Renal cortex interstitium (tissue), 15 donors: ENCODE measurements at places on chromosomes 7 and 10.

DNA sequence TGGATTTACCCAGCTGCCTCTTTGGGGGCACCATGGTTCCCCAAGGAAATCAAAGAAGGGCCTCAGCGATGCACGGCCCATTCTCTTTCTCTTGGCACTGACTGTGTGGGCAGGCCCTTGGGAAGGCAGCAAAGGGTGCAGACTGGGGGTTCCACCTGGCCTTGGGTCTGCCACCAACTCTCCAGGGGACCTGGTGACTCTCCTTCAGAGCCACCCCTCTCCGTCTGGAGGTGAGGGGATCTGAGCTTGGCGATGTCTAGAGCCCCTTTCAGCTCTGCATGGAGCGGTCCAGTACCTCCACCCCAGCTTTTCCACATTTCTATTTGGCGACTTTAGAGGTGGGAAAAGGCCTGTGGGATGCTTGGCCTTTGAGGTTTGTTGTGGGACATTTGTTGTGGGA lies 69.1 kb downstream of the C10orf120 start:
- no peak for DNase-seq

DNA sequence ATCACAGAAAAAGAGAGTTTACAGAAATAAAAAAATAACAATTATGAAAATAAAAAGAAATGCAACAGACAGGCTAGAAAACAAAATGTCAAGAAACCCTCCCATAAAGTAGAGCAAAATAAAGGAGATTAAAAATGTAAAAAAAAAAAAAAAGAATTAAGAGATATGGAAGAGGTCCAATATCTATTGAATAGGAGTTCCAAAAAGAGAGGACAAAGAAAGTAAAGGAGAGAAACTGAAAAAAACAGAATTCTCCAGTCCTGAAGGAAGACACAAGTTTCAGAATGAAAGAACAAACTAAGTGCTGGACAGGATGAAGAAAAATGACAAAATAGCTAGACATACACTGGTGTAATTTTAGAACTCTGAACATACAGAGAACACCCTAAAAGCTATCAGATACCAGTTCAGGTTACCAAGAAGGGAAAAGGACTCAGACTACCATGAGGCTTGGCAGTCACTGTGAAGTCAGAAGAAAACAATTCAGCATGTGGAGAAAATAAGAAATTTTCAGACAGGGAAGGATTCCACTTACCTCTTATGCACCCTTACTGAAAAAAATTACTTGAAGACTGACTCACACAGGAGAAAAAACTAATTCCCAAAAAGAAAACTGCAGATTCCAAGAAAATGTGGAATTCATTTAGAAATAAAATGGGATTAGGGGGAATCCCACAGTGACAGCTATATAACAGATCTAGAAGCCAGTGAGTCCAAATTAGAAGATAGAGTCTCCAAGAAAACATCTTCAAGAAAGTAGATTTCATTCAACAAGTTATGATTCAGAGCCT lies 40.4 kb upstream of the ABLIM1 start:
- DNase-seq, result no peak

GRCh38 chr10:98391578-98391991 lies 23.4 kb downstream of the PYROXD2 start:
- no peak for DNase-seq

DNA sequence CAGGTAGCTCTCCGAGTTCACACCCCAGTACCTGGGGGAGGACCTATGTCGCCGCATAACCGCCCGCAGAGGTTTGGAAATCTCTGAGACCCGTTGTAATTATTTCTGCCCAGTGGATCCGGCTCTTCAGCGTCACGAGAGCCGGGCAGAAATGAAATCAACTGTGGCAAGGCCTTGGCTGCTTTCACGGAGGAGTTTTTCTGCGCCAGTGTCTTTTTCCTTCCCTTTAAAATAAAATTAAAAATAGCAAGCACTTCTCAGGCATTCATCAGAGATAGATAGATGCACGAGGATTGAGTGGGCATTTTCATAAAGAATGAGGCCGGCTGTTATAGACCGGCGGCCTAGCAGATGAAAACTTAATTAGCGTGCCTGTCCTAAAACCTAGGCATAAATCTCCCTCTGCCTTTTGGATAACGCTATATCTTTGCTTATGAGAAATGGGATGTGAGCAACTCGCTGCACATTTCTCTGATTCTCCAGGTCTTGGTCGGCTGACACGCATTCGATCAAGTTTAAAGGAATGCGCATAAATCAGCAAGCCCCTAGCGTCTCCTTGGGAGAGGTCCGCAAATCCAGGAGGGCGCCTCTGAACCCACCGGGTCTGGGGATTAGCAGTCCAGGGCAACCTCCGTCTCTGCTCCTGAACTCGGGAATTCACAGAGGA lies 6.4 kb downstream of the HOXA13 start:
- DNase-seq, result no peak

DNA sequence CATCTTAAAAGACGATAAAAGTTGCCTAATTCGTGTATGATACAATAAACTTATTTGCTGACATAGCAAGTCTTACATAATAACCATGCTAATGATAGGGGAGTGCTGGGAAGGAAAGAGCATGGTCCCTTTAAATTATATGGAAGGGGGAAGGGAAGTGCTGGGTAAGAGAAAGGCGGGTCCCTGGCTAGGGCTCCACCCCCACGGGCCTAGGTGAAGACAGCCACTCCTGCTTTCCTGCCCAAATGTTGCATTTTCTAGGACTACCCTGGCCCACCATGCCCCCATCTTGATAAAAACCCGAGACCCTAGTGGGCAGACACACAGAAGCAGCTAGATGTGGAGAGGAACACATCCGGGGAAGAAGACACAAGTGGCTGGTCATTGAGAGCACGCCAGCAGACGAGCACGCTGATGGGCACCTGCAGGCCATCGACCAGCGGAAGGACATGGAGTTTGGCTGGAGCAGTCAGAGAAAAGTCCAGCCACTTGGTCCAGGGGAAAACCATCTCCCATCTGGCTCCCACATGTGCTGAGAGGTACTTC lies 328.7 kb downstream of the ARL4A start:
- DNase-seq, result no peak

DNA sequence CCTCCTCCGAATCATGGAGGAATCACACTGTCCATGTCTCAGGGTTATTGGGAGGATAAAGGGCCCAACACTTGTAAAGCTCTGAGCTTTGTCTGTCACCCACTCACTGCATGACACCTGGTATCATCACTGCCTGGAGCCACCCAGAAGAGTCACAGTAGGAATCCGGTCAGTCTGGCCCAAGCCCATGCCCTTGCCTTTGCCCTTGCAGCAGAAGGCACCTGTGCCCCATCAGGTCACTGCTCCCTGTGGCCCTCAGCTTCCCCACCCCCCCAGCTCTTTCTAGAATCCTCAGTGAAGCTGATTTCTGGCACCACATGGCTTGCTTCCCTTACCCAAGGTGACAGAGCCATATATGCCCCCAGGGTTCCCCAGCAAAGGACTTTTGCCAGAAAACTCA lies 14.4 kb downstream of the LDB3 start:
- no peak for DNase-seq

- no peak for DNase-seq
Measured at GRCh38 chr7:124922200-124922599, 7.4 kb downstream of the POT1 start.

DNA sequence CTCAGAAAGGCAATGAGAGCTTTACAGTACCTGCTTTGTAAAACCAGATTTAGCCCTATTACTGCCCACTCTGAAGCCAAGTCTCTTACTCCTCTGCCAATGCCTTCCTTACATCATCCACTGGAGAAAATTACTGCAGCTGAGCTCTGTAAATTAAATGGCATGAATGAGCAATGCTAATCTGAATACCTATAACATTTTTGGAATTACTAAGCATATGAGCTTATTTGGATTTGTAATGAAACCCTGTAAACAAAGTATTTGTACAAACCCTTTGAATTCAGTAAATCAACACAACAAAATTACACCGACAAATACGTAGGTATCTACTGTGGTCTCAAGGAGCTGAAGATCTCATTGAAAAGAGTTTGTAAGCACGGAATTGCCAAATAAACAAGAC lies 12.1 kb upstream of the CCNY start:
- no peak for DNase-seq

- DNase-seq, result peak; percentile 64
Measured at GRCh38 chr7:4631380-4632179, 50.5 kb upstream of the FOXK1 start.

DNA sequence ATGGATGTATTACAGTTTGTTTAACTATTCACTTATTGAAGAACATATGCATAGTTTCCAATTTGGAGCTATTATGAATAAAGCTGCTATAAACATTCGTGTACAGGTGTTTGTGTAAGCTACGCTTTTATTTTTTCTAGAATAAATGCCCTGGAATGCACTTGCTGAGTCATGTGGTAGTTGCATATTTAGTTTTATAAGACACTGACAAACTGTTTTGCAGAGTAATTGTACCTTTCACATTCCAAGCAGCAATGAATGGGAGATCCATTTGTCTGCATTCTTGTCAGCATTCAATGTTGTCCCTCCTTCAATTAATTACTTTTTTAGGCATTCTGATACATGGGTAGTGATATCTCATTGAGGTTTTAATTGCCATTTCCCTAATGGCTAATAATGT lies 373.6 kb upstream of the GHITM start:
- DNase-seq, result no peak

GRCh38 chr7:135978624-135979023 lies 1.5 kb upstream of the MTPN start:
- peak; percentile 24 for DNase-seq

GRCh38 chr10:1513221-1513620 lies 224.1 kb downstream of the ADARB2 start:
- no peak for DNase-seq

DNA sequence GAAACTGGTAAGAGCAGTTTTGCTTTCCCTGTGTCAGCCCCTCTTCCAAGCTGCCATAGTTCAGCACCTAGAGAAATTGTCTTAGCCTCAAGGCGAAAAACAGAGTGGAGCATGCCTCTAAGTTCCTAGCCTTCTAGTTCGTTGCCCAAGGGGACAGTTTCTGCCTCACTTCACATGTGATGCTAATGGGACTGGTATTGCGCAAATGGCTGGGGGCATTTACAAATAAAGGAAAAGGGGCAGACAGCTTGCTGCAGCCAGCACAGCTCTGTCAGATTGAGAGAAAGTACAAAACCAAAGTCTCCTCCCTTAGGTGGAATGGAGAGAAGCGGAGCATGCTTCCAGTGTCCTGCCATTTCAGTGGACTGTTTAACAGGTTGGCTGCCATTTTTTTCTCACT lies 567.7 kb downstream of the ETV1 start:
- DNase-seq, result no peak

DNA sequence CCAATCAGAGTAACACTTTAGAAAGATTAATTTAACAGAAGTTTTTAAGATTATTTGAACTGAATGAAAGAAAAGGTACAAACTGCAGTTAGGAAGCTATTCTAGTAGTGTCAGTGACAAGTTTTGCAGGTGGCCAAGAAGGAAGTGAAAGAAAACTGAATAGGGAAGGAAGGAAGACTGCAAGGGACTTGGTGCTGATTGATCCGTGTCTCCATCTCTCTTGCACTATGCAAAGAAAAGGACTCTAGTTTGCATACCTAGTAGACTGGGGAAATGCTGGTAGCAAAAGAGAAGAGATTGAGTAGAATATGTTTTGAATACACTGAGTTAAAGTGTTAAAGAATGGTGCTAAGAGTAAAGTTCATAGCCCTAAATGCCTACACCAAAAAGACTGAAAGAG lies 33.0 kb downstream of the OR6V1 start:
- no peak for DNase-seq

DNA sequence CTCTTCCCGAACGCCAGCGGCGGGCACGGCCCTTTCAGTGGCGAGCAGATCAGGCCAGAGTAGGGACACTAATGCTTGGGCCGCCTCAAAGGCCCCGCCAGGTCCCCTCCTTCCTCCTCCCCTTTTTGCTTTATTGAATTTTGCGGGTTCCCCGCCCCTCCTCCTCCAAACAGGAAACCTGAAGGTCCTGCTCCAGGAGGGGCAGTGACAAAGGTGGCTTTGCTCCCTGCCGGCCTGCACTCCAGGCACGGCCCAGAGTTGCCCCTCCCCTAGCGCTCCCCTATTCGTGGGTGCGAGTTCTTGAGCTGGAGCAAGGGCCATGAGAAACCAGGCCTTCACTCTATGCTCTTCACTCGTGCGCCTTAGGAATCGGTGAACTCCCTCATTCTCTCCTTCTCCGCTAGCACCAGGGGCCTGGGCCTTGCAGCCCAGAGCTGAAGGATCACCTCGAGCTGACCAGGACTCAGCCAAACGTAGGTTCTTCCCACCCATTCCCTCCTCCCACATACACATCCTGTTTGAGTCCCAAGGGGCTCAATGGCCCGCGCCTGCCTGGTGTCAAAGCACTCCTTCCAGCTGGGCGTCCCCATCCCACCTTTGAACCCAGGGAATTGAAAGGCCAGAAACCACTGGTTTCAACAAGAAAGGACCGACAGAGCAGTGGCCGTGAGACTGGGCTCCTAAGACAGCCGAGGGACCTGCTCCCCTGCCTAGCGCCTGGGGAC lies 619 bp upstream of the HOXA6 start:
- DNase-seq, result no peak

GRCh38 chr7:105664816-105665525 lies 83.7 kb upstream of the EFCAB10 start:
- DNase-seq, result no peak

DNA sequence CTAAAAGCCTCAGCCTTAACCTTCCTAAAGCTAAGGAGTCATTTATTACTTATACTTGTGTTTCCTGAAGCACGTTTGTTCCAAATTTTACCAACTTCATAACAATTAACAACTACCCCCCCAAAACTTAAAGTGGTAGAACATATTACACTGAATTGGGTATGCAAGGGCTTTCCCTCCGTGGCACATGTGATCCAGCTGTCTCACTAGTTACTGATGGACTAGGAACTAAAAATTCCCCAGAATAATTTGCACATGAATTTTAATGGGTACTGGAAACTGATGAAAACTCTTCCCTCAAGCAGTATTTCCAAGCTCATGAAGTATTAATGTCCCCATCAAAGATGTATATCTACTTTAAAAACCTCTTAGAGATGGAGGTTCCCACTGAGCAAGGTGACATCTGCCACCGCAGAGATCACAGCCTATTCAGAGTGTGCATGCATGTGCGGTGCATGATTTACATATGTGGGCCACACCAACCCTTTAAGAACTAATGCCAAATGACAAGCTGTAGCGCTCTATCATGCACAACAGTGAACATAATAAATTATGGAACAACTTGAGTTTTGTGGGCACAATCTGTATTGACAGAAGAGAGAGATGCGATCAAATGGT lies 139.9 kb upstream of the ADCY1 start:
- DNase-seq, result no peak
